ENCODE measurements at places on chromosomes 2 and 18. TPM values are rescaled to one million over a fixed set of nuclear protein-coding genes. Genes with fewer than 3 reads are reported as not detected.

GRCh38 chr18:32319084-32319483 is 129.2 kb downstream of the MEP1B start:
- no peak overlapping the region for H3K27ac ChIP-seq
- H3K36me3 ChIP-seq = no peaks in the 10 kb centered on the region
- H3K4me1 ChIP-seq = no peaks in the 10 kb centered on the region

GRCh38 chr2:181106229-181106628 is 125.8 kb downstream of the UBE2E3 start:
- no peak for DNase-seq
- no peaks in the 10 kb centered on the region for H3K27me3 ChIP-seq
- H3K36me3 ChIP-seq = no peaks in the 10 kb centered on the region
- no peak overlapping the region for H3K4me3 ChIP-seq

- H3K4me3 ChIP-seq = no peak overlapping the region
- no peak overlapping the region for H3K27ac ChIP-seq
- no peaks in the 10 kb centered on the region for H3K27me3 ChIP-seq
Measured at GRCh38 chr18:44325903-44326635, 354.6 kb upstream of the SETBP1 start.

Gene SERPINB5
- not detected for total RNA-seq

GRCh38 chr2:24399434-24400206 is 39.3 kb upstream of the ITSN2 start:
- no peak for DNase-seq
- no peak overlapping the region for H3K4me3 ChIP-seq
- H3K4me1 ChIP-seq = no peaks in the 10 kb centered on the region
- H3K27ac ChIP-seq = no peak overlapping the region

DNA sequence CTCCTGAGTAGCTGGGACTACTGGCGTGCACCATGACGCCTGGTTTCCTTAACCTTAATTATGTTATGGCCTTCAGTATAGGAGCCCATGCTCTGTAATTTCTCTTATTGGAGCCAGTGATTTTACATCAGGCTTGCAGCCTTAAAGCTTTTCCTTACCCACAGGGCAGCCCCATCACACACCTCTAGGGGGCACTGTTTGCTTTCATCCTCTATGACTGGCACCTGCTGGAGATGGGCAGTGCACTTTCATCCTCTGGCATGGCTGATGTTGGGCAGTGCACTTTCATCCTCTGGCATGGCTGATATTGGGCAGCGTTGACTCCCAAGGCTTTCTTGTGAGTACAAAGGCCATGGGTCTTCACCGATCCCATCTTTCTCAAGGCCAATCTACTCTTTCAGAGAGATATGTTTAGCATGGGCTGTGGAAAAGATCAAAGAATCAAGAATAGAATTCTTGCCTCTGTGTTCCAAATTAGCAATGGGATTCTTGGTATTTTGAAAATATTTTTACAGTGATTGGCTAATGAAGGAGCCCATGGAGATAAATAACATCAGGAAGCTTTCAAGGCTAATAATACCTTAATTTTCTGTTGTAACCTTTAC is 80.7 kb upstream of the MEX3C start:
- H3K4me1 ChIP-seq = no peaks in the 10 kb centered on the region
- H3K4me3 ChIP-seq = no peak overlapping the region
- H3K27ac ChIP-seq = no peak overlapping the region
- H3K36me3 ChIP-seq = no peaks in the 10 kb centered on the region
- DNase-seq = peak; percentile 34

DNA sequence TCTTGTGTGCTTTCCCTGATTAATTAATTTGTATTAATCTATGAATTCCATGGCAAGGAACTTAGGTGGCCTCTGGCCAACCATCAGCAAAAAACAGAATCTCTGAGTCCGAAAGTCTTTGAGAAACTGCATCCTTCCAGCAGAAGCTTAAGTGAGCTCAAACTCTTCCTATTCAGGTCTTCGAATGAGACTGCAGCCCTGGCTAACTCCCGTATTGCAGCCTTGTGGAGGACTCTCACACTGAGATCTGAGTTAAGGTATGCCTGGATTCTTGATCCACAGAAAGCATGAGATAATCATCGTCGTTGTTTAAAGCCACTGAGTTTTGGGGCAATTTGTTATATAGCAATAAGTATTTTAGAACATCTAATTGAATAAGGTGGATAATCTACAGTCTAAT is 1143.9 kb upstream of the NXPH2 start:
- H3K36me3 ChIP-seq = no peaks in the 10 kb centered on the region
- H3K4me1 ChIP-seq = no peaks in the 10 kb centered on the region
- H3K4me3 ChIP-seq = no peak overlapping the region
- H3K27me3 ChIP-seq = no peaks in the 10 kb centered on the region
- DNase-seq = no peak

- no peaks in the 10 kb centered on the region for H3K27me3 ChIP-seq
- peak; percentile 64 for DNase-seq
- H3K4me1 ChIP-seq = peaks cover 3% of the 10 kb centered on the region
- peaks cover 69% of the 10 kb centered on the region for H3K36me3 ChIP-seq
- no peak overlapping the region for H3K4me3 ChIP-seq
- H3K27ac ChIP-seq = no peak overlapping the region
Measured at GRCh38 chr2:239143858-239144712, 256.7 kb downstream of the HDAC4 start.

Gene UGT1A3
- total RNA-seq = not detected

GRCh38 chr2:48749291-48750127 is 6.0 kb downstream of the LHCGR start:
- no peaks in the 10 kb centered on the region for H3K4me1 ChIP-seq
- no peak overlapping the region for H3K4me3 ChIP-seq
- H3K27ac ChIP-seq = no peak overlapping the region
- no peak for DNase-seq
- H3K36me3 ChIP-seq = no peaks in the 10 kb centered on the region

- H3K27me3 ChIP-seq = peaks cover 20% of the 10 kb centered on the region
- H3K36me3 ChIP-seq = no peaks in the 10 kb centered on the region
- H3K4me1 ChIP-seq = peaks cover 19% of the 10 kb centered on the region
- H3K27ac ChIP-seq = no peak overlapping the region
Measured at GRCh38 chr18:46754661-46755292, 2.1 kb downstream of the ST8SIA5 start.

Gene OSR1
- not detected for total RNA-seq

DNA sequence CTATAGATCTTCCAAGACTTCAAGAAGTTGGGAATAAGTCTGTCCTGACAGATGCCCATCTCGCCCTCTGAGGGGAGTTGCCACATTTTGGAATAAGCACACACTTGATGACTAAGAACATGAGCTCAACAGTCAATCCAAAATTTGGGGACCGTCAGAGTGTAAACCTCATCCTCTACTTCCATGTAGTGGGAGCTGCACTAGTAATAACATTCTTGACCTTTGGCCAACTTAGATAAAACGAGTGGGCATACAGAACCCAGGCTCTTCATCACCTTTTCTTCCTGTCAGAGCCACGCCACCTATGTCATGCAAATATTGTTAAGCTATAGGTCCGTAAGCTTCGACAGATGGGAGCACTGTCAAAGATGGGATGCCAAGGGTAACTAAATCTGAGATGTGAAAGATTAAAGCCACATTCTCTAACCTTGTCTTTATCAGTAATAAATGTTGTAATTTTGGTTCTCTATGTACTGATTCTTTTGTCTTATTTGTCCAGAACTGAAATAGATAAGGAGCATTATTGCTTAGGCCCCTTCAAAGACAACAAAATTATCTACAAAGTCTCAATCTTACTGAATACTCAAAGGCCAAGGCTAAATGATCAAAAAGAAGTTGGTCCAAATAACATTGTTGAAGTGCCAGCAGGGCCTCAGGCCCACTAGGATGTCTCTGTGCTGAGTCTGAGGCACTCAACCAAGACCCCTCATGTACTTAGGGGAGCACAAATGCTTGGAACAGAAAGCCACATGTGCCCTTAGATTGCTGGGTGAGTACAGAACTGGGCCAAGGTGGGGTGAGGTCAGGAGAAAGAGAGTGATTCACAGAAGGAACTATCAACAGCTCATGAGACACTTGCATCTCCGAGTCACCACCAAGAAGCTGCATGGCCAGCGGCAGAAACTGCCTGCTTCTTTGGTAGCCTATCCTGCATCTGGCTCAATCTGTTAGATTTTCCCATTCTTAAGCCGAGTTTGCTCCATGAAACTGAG is 15.0 kb downstream of the CDH2 start:
- H3K4me3 ChIP-seq = no peak overlapping the region
- no peaks in the 10 kb centered on the region for H3K4me1 ChIP-seq
- no peaks in the 10 kb centered on the region for H3K27me3 ChIP-seq
- no peak overlapping the region for H3K27ac ChIP-seq
- H3K36me3 ChIP-seq = no peaks in the 10 kb centered on the region
- DNase-seq = no peak

- DNase-seq = no peak
- H3K4me1 ChIP-seq = no peaks in the 10 kb centered on the region
- no peaks in the 10 kb centered on the region for H3K27me3 ChIP-seq
- no peak overlapping the region for H3K4me3 ChIP-seq
- H3K27ac ChIP-seq = no peak overlapping the region
Measured at GRCh38 chr2:167703441-167703840, 544.0 kb downstream of the STK39 start.

Gene SEMA4C
- total RNA-seq = 65.8 TPM

Gene THOC1
- total RNA-seq = 105 TPM

DNA sequence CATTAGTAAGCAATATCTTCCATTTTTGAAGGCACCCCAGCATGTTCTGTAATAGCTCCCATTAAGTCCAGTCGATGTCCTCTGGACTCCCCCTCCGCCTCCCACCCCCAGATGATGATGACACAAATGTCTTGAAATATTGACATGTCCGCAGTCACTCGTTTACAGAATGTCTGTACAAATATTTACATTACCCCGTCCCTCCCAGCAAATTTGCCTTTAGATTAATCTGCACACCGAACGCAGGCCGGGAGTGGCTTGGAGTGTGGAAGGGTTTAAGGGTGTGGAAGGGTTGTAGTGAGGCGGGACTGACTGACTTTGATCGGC is 853 bp upstream of the OSBPL6 start:
- H3K36me3 ChIP-seq = no peaks in the 10 kb centered on the region
- no peak overlapping the region for H3K27ac ChIP-seq
- peaks cover 19% of the 10 kb centered on the region for H3K27me3 ChIP-seq
- no peak overlapping the region for H3K4me3 ChIP-seq
- H3K4me1 ChIP-seq = peaks cover 12% of the 10 kb centered on the region
- no peak for DNase-seq

Gene GPR39
- total RNA-seq = not detected

GRCh38 chr2:29073933-29074332 is 390 bp downstream of the PCARE start:
- no peaks in the 10 kb centered on the region for H3K27me3 ChIP-seq

Gene C2orf92
- 13.4 TPM for total RNA-seq

GRCh38 chr18:45275367-45276113 is 339.7 kb upstream of the SLC14A2 start:
- no peak overlapping the region for H3K27ac ChIP-seq
- no peaks in the 10 kb centered on the region for H3K36me3 ChIP-seq
- H3K4me3 ChIP-seq = no peak overlapping the region
- no peaks in the 10 kb centered on the region for H3K27me3 ChIP-seq
- peak; percentile 47 for DNase-seq

GRCh38 chr2:219081096-219081495 is 20.4 kb upstream of the IHH start:
- H3K27me3 ChIP-seq = no peaks in the 10 kb centered on the region
- peaks cover 12% of the 10 kb centered on the region for H3K36me3 ChIP-seq
- no peak for DNase-seq
- H3K4me1 ChIP-seq = no peaks in the 10 kb centered on the region

DNA sequence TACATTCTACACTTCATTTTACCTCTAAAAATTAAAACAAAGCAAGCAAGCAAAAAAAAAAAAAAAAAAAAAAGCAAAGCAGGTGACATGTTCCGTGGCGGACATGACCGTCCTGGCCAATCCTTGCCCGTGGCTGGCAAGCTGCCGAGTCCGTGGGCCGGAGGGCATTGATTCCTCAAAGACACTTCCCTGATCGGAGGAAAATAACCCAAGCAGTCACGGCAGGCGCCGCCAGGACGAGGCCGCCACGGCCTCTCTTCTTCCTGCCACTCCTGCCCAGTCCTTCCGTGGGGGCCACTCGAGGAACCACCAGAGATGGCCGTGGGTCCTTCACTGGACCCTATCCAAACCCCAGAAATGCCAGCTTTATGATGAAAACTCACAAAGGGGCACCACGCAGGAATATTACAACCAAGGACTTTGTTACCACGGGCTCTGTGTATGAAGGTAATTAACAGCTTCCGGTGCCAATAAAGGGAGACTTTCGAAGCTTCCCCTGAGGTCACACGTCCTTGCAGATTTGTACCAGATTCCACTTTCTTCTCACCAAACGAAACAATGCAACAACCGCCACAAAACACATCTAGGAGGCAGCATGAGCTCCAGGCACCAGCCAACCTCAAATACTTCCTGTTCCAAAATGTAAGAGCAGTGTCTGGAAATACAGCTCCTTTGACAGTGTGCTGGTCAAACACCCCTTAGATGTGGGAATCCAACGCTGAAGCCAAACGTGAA is 170.3 kb downstream of the HDAC4 start:
- peak overlapping the region; percentile 55 for H3K27ac ChIP-seq
- peaks cover 51% of the 10 kb centered on the region for H3K4me1 ChIP-seq
- peak; percentile 60 for DNase-seq
- H3K36me3 ChIP-seq = peaks cover 11% of the 10 kb centered on the region

DNA sequence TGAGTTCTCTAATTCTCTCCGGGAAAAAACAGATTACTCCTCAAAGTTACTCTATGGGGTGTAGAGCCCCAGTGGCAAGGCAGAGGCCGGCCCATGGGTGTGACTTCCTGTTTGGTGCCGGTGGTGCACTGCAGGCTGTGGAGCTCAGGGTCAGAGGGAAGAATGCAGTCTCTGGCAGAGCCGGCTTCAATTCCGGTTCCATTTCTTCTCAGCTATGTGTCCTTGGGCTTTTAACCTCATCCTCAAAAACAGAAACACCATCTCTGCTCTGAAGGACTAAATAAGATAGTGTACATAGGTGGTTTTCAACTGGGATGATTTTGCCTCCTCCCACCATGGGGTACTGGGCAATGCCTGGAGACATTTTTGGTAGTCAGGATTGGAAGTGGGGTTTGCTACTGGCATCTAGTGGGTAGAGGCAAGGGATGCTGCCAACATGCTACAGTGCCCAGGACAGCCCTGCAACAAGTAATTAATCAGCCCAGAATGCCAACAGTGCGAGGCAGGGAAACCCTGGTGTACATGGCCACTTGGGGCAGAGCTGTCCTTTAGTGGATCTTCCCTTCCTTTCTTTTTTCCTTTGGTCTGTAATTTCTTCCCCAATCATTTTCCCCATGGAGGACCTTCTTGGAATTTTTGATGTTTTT is 81.2 kb downstream of the INSIG2 start:
- no peaks in the 10 kb centered on the region for H3K27me3 ChIP-seq
- H3K4me3 ChIP-seq = no peak overlapping the region
- no peak for DNase-seq
- peaks cover 9% of the 10 kb centered on the region for H3K4me1 ChIP-seq
- H3K27ac ChIP-seq = no peak overlapping the region

DNA sequence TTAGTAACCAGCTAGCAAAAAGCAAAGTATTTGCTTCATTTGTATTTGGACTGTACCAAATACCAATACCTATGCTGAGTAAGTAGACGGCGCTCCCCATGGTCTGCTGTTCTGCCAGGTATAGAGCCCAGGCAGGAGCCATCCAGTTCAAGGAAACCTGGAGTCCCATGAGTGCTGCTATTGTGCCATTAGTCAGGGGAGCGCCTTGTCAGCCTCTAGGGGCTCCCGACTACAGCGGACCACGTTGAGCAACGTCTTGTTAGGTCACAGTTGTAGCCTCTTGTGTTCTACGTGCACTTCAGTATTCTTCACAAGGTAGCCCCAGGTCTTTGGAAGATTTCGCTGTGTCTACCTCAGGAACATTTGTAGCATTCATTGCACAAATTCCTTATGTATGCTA is 21.6 kb upstream of the SLC9A2 start:
- H3K4me1 ChIP-seq = peaks cover 5% of the 10 kb centered on the region
- DNase-seq = no peak
- H3K27ac ChIP-seq = no peak overlapping the region
- H3K4me3 ChIP-seq = no peak overlapping the region
- H3K27me3 ChIP-seq = peaks cover 3% of the 10 kb centered on the region
